ENCODE measurements at places on chromosomes 4 and X.

- DNase-seq: no peak
Measured at GRCh38 chr4:126582737-126583136, 1050.0 kb upstream of the INTU start.

GRCh38 chr4:7463566-7464258, 29.0 kb upstream of the PSAPL1 start:
- no peak for DNase-seq

DNA sequence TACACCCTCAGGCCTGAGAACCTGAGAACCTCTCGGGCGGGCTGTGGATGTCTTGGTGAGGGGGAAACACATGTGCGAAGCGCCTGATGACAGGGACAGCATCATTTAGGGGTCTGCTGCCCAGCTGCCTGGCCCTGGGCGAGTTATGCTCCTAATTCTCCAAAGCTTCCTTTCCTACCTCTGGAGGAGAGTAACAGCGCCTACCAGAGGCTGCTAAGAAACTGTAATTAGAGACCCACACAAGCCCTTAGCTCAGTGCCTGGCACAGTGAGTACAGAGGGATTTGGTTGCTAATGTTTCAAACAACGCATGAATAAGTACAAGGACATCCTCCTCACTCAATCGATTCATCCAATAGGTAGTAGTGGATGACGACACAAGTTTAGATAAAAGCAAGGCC, 40.4 kb downstream of the BCOR start:
- no peak for DNase-seq

GRCh38 chr4:183610613-183611012, 48.4 kb downstream of the RWDD4 start:
- peak; percentile 32 for DNase-seq

DNA sequence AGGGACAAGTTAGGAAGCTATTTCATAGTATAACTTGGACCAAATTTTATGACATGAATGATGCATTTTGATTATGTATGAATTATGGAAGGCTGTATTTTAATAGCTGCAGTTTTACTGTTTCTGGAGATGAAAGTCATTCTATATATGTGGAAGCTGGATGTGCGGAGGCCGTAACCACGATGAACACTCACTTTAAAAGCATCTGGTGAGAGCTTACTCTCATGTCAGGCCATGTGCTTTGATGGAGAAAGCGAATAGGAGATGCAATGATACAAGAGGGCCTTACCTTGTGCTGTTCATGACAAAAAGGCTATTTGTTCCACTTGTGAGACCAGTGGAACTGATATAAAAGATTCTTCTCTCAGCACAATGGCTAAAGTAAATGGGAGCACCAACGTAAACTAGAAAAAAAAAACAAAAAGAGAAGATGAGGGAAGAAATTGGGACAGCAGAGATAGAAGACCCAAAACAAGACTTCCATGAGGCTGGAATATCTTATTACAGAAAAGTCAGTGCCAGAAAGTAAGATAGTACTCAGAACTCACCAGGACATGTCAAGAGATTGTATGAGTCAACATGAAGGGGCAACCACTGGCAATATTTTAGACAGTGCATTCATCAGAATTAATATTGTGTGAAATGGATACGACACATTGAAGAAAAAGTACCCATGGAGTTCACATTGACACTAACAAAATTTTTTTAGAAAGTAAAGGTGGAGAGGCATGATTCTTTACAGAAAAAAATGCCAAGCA, 63.3 kb upstream of the GAB1 start:
- DNase-seq: no peak

DNA sequence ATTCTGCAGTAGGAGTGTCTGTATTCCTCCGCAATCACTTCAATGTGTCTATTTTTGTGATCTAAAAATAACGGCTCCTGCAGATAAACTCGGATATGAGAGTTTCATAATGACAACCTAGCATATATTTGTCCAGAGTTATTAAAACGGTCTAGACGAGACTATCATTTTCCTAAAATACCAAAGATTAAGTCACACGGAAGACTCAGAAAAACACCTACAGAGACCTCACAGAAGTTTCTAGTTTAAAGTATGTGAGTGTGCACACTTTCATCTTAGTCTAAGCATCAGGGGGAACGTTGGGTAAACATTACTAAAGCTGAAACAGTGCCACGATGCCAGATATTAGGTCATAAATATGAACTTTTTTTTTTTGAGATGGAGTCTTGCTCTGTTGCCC, 156.9 kb downstream of the AFAP1 start:
- no peak for DNase-seq

DNA sequence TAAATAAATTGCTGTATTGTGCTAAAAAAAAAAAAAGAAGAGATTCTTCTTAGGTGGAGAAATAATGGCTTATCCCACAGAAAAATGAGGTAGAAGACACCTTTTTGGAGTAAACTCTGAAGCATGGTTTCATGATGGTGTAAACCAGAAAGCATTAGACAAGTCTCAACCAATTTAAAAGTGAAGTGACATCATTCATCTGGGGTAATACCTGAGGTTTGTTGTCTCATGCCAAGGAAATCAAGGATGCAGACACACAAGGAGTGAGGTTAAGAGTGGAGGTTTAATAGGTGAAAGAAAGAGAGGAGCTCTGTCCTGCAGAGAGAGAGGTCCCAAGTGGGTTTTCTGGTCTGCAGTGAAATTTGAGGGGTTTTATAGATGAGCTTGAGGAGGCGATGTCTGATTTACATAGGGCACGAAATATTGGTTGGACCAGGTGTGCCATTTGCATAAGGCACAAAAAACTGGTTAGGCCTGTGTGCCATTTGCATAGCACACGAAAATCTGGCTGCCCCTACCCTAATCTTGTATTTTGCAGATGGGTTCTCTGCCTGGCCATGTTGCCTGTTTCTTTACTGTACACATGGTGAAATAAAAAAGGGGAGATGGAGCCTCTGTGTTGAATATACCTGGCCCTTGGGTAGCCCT, 25.0 kb upstream of the CWH43 start:
- DNase-seq: no peak

GRCh38 chr4:184782731-184783373, 42.9 kb downstream of the ACSL1 start:
- DNase-seq: no peak

- DNase-seq: no peak
Measured at GRCh38 chr4:151727365-151727764, 33.4 kb downstream of the GATB start.

GRCh38 chrX:10749113-10749512, 128.7 kb upstream of the MID1 start:
- DNase-seq: peak; percentile 63

GRCh38 chrX:19849464-19850080, 37.8 kb downstream of the SH3KBP1 start:
- DNase-seq: no peak

DNA sequence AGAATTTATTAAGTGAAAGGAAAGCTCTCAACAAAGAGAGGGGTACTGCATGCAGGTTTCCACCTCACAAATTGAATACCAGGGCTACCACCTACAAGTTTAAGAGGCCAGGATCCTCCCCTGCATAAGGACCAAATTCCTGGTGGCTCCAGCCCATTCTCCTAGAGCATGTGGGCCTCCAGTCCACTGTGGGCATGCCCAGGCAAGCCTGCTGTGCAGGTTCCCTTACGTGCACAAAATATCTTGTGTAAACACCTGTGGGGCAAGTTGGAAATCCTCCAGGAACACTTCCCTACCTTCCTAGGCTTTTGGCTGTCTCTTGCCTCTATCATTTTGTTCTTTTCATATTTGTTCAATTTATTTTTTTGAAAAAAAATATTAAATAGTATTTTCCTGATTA, 724.3 kb downstream of the ARAP2 start:
- no peak for DNase-seq

GRCh38 chr4:103673983-103674382, 45.8 kb downstream of the TACR3 start:
- DNase-seq: no peak

DNA sequence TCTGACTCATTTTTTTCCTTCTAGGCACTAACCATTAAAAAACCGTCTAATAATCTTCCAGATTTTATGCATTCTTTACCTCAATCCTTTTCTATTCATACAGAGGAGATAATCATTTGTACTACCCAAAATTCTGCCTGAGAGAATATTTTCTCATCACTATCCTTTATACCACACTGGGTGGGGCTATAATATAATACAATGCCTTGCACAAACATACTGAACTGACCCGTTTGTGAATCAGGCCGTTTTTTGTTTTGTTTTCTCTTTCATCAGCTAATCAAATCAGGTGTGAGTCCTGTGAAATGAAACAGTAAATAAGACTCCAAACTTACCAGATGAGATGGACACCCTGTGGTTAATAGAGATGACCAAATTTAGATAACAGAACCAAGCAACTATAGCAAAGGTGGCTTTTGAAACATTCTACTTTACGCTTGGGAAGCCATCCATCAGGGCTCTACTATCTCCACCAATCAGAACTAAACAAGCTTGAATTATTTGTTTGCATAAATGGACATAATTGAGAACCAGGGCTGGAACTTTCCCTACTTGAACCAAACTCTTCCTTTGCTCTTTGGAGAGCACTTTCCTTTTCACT, 573.0 kb downstream of the GABRG1 start:
- DNase-seq: no peak

DNA sequence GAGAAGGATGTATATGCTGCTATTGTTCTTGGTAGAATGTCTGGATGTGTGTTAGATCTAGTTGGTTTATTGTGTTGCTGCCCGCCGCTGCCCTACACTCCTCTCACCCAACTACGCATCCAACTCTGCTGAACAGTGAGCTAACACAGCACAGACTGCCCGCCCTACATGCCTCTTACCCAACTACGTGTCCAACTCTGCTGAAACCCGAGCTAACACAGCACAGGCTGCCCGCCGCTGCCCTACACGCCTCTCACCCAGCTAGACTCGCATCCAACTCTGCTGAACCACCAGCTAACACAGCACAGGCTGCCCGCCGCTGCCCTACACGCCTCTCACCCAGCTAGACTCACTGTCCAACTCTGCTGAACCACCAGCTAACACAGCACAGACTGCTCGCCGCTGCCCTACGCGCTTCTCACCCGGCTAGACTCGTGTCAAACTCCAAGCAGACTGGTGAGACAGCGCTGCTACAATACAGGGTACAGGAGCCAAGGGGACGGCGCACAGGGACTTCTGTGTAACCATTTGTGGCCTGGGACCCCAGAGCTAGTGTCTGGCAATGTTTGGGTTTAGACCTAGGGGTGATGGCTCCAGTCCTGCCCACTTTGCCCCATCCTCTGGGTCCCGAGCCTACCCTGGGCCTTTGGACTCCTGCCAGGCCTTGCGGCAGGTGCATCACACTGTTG, 11.6 kb upstream of the CTBP1 start:
- DNase-seq: no peak

DNA sequence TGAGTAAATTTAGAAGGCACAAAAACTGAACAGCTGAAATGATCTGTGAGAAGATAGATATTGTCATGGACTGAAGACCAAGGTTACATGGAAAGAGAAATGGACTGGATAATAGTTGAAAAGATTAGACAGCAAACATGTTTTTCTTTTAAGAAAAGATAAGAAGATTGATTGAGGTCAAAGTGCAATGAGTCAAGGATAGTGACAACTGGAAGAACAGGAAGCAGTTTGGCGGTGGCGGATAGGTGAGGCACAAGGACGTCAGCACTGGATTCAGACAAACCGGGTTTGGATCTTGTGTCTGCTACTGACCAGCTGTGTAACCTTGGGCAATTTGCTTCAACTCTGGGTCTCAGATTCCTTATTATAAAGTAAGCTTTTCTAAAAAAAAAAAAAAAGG, 2.0 kb upstream of the HPGD start:
- no peak for DNase-seq

GRCh38 chrX:24590111-24590510, 57.0 kb downstream of the PCYT1B start:
- no peak for DNase-seq

DNA sequence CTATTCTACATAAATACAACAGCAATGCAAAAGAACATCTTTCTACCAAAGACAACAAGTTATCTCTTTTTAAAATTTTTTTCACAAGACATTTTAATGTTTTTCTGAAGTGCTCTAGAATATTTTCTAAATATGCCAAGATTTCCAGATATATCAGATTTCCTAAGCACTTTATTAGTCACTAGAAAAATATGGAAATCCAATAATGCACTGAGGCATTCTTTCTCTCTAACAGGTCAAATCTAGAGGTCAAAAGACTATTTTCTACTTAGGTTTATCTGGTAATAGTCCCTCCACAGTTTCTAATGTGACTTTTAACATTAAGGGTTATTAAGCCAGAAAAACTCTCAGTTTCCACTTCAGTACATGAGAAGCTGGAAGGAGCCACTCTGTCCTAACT, 1041.2 kb upstream of the INTU start:
- DNase-seq: no peak

DNA sequence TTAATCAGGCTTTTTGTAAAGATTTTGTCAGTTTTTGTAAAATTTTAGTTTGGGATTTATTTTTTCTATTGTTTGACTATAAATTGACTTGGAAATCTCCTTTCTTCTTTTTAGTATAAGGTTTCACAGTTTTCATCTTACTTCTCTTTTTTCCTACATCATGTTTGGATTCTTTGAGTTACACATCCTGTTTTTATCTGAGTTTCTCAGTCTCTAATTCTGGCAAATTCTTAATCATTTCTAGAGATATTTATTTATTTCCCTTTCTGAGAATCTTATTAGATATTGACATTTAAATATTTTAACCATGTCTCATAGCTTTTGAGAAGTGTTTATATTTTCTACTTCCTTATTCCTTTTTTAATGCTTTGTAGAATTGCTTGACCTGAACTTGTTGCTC, 20.7 kb downstream of the USP53 start:
- no peak for DNase-seq

GRCh38 chr4:111011458-111011857, 388.6 kb upstream of the PITX2 start:
- no peak for DNase-seq

DNA sequence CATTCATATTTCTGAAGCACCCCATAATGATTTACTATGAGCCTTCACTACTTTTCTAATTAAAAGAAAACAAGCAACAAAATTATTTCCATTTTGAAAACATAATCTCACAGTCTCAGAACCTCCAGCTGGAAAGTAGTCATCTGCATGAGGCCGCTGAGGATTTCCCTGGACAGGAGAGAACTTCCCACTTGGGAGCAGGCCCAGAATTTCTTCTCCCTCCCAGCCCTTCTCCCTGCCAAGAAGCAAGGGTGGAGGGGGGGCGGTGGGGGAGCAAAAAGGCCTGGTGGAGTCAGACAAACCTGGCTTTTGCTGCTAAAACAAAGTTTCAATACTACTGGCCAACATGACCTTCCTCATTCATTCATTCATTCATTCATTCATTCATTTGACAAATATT, 167.3 kb downstream of the PJA1 start:
- DNase-seq: peak; percentile 71

GRCh38 chr4:83334425-83335241, at the start of gene HPSE:
Gene HPSE (minus strand): TSS chr4:83334848. CDS start chr4:83334782, 66 bp downstream.
- peak; percentile 36 for DNase-seq

- no peak for DNase-seq
Measured at GRCh38 chrX:149631234-149632165, at the start of gene TMEM185A. Gene TMEM185A (minus strand): TSS chrX:149631792. CDS start chrX:149631580, 212 bp downstream.

DNA sequence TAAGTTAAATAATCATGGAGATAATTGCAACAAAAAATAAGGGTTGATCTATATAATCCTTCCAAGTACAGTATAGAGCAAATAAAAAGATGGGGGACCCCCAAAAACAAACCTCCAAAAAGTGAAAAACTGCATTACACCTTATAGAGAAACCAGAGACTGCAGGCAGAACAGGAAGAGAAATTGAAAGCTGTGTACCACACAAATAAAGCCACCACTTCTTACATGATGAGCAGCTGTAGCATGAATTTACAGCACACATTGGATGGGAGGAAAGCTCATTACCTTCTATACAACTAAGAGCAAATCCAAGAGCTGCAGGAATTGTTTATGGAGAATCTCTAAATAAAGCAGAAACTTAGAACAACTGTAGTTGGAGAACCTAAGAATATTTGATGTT, 152.4 kb upstream of the PDE5A start:
- no peak for DNase-seq
